ENCODE measurements at places on chromosomes 12 and 14.
A peak's percentile ranks its signal among the peaks of the same experiment; 100 is the strongest.

GRCh38 chr14:23406244-23406643 lies 1.8 kb downstream of the MYH6 start:
- DNase-seq: no peak

- no peak for DNase-seq
Observed at GRCh38 chr12:78278706-78279190, 448.1 kb downstream of the NAV3 start.

DNA sequence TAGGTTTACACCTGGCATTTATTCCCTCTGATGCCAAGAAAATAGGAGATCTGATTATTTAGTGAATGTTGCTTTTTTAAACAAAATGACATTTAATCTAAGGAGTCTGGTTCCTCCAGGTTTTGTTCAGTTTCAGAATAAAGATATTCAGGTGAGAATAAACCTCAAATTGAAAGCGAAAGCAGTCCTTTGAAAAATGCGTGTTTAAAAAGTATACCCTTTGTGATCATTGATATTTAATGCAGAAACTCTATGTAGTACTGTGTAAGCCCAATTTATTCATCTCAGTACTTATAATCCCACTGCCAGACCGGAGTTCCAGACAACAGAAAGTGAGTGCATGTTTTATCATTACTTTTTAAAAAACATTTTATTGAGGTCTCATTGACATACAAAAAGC lies 210.2 kb downstream of the KCNC2 start:
- no peak for DNase-seq

- DNase-seq: peak; percentile 85
Observed at GRCh38 chr14:68824517-68825347, 31.9 kb upstream of the ZFP36L1 start.

- peak; percentile 92 for DNase-seq
Observed at GRCh38 chr14:20412876-20413743, at the start of gene TEP1. Gene TEP1 (minus strand): TSS chr14:20413501. CDS start chr14:20408439, 5,062 bp downstream.
